Stimulated activated CD4-positive, alpha-beta T cell treated with anti-CD3 and anti-CD28 coated beads, TNF-alpha, amount 100 ng/mL, for 4 hours (primary cell): ENCODE measurements at places on chromosomes 13 and 19.

GRCh38 chr13:44543369-44543768 lies 32.8 kb downstream of the TSC22D1 start:
- DNase-seq, result no peak

- no peak for DNase-seq
Measured at GRCh38 chr13:30502237-30502636, 36.5 kb upstream of the HMGB1 start.

DNA sequence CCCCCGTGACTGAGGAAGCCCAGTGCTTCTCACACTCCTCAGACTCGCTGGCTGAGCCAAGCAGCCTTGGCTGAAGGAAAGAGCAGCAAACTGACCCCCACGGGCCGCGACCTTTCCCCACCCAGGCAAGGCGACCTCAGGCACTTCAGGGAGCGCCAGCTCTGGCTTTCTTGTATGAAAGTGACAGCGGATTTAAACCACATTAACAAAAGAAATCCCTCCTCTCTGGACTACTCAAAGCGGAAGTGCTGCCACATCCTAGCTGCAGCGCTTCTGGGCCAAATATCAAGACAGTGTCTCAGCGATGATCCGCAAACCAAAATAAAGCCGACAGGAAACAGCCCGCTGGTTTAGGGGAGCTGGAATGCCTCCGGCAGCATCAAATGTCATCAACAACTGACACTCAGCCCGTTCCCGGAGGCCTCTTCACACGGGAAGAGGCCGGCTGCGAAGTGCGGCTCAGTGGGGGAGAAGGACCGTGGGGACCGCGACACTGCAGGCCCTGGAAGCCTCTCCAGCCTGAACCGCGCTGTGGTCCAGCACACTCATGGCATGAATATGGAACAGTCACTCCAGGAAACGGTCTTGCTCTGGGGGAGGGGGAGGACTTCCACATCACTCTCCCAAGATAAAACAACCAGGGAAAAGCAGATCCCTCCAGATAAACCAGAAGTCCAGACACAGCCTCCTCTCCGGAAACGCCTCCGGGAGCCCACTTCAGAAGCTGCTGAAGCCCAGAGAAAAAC lies 1.4 kb downstream of the RASA3 start:
- DNase-seq, result no peak

- DNase-seq, result no peak
Measured at GRCh38 chr13:77820431-77821149, 98.0 kb downstream of the EDNRB start.

DNA sequence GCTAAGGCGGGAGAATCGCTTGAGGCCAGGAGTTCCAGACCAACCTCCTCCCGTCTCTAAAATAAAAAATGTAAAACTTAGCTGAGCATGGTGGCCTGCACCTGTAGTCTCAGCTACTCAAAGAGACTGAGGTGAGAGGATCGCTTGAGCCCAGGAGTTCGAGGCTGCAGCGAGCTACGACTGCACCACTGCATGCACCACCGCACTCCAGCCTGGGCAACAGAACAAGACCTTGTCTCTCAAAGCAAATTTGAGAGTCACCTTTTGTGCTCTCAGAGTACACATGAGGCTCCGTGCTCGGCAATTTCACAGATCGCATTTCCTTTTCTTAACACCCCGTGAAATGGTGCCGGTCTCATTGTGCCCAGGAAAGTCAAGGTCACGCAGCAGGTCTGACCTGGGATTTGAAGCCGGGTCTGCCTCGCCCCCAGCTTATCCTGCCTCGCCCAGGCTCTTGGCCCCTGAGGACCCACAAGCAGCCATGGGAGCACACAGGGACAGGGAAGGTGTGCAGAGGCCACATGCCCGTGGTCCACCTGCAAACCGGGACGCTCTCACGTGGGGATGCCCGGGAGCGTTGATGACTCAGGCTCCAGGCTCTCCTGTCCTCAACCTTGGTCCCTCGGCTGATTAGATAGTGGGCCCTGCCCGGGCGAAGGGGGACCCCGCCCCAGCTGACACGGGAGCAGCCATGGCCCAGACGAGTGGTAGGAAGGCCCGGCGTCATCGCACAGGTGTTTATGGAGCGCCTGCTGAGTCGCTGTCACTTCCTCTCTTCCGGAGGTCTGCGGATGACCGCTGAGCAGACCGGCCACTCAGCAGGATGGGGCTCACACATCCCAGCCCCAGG lies 1.1 kb upstream of the SMIM24 start:
- DNase-seq, result no peak

DNA sequence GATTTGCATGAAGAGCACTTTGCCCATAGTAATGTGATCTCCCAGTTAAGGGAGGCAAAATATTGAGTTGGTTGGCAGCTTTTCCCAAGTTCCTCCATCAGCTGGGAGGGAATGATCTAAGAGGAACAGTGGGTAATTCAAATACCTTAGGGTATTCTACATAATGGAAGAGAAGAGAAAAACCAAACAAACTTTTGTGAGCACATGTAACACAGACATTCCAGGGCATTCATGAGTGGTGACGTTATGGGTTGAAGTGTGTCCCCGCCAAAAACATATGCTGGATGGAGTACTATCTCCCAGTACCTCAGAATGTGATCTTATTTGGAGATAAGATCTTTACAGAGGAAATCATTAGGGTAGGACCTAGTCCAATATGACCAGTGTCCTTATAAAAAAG lies 220.1 kb downstream of the FOXO1 start:
- DNase-seq, result no peak

- no peak for DNase-seq
Measured at GRCh38 chr13:35699825-35700510, 223.5 kb upstream of the MAB21L1 start.

DNA sequence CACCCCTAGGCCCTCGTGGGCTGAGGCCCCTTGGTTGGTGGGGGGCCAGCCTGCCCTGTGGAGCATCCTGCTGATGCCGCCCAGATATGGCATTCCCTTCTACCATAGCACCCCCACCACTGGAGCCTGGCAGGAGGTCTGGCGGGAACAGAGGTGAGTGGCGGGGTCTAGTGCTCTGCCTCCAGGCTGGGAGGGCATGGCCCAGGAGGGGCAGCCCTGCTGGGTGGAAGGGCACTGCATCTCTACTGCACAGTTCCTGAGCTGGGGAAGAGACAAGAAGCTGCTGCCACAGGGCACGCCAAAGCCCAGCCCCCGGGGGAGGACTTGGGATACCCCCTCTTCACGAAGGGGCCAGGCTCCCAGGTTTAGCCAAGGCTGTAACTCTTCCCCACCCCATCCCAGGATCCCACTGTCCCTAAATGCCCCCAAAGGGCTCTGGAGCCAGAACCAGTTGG lies 2.4 kb upstream of the KMT2B start:
- DNase-seq, result no peak

GRCh38 chr19:16867211-16867610 lies 21.6 kb upstream of the F2RL3 start:
- DNase-seq, result no peak

- no peak for DNase-seq
Measured at GRCh38 chr13:64756621-64757020, 2473.5 kb downstream of the PCDH9 start.

GRCh38 chr13:44854313-44855060 lies 134.8 kb downstream of the NUFIP1 start:
- DNase-seq, result no peak

DNA sequence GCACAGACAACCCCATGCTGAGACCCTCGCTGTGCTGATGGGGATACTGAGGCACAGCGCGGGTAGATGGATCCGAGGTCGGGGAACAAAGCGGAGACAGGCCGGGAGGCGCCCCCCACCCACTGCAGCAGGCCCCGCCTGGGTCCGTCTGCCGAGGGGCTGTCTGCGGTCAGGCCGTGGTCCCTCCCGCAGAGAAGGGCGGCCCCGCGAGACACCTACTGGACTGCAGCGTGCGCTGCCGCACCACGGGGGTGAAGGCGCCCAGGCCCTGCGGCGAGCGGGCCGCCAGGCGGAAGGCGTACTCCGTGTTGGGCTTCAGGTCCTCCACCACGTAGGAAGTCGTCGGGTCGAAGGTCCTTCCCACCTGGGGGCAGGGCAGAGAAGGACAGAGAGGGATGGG lies 101.9 kb downstream of the PTPRS start:
- no peak for DNase-seq

GRCh38 chr13:59332966-59333365 lies 830.8 kb downstream of the DIAPH3 start:
- no peak for DNase-seq

DNA sequence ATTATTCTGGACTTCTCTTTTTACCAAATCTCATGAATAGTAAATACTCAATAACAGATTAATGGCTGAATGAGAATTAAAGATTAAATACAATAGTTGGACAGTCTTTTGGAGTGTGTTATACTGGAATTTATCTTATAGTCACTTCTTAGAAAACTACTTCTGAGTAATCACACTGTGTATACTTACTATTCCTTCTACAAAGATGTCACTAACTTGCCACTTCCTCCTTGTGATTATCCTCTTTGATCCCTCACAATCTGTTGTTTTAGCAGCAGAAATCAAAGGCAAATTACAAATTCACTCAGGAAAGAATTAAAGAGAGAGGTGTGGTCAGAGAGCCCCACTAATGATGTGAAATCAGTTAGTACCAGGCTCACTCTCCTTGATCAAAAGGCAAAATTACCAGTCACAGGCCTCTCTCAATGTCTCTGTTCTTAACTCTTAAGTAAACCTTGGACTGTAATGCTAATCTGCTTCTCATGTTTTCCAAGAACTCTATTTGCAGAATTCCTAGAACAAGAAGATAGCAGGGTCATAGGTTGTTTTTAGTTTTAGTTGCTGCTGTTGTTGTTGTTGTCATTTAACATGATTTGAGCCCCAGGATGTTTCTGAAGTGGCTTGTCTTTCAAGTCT lies 37.3 kb upstream of the FNDC3A start:
- DNase-seq, result no peak

DNA sequence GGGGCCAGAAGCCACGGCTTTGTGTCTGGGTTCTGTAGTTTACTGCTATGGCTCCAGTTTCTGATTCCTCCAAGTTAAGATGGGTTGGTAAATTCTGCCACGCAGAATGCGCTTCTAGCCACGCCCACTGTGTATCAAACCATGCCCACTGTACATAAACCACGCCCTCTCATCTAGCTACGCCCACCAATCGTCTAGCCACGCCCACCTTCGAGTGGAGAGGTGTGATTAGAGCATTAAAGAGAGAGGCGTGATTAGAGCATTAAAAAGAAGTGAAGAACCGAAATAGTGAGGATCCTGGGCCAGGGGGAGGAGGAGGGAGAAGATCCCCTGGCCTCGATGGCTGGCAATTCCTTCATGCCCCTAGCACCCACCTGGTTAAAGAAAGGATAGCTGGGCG lies 43.7 kb upstream of the ADGRE5 start:
- no peak for DNase-seq

- DNase-seq, result no peak
Measured at GRCh38 chr19:4584670-4585460, 25.4 kb upstream of the SEMA6B start.

GRCh38 chr13:85806553-85807175 lies 7.4 kb upstream of the SLITRK6 start:
- no peak for DNase-seq

GRCh38 chr13:26784704-26785639 lies 24.4 kb upstream of the GPR12 start:
- DNase-seq, result no peak

DNA sequence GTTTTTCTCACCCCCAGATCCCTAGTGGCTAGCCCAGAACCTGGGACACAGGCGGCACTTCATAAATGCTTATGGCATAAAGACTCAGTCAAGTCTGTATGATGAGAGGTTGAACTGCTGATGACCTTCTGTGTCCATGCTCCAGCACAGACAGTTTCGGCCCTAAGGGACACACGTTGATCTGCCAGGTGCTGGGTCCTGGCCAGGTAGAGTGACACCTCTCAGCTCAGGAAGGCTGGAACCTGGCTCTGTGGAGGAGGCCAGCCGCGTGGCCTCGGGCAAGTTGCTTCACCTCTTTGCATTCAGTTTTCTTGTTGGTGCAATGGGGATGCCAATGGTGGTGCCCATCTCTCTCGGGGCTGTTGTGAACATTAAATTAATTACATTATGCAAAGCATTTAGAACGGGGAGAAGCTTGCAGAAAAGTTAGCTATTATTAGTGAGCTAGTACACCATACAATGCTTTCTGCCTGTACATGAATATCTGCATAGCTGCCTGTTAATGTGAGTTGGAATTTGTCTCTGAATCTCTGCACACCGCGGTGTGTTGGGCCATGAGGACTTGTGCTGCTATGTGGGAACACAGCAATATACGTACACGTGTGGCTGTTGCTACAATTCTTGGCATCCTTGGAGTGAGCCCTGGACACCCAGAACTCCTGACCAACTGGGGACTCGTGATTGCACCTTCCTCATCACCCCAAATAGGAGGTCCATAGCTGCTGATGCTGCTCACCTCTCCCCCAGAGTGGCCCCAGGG lies 8.4 kb downstream of the GADD45B start:
- no peak for DNase-seq

DNA sequence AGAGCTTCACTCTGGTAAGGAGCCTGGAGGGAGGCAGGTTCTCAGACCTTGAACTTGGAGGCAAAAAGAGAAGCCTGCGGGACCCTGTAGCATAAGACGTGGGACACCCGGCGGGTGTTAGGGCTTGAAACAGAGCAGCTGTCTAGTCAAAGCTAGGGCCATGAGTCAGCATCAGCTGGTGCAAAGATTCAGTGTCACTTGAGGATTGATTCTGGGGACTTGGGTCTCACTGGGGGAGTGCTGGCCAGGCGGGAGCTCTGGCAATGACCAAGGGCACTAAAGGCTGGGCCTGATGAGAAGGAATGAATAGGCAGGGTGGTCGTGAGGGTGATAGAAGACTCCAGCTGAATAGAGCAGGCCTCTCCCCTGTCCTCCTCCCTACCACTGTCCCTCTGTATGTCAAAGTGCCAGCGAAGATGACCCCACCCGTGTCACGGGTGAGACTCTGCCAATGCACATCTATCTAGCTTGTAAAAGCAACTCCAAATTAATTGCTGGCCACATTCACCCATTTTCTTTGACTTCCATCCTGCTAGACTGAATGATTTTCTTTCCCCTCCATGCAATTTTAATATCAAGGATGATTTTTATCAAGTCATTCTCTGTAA lies 97.1 kb downstream of the MBNL2 start:
- no peak for DNase-seq

DNA sequence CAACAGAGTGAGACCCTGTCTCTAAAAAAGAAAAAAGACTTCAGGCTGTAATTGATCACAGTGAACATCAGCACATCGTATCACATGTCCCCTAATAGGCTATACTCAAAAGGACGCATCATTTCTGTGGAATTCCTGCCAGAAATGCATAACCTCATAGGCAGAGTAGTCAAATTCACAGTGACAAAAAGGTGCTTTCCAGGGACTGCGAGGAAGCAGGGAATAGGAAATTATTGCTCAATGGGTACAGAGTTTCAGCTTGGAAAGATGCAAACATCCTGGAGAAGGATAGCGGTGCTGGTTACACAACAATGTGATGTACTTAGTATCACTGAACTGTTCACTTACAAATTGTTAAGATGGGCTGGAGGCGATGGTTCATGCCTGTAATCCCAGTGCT lies 41.1 kb upstream of the MRI1 start:
- no peak for DNase-seq
